Activated CD8-positive, alpha-beta T cell treated with anti-CD3 and anti-CD28 coated beads for 36 hours (primary cell): ENCODE measurements at places on chromosomes 1 and 21. TPM values are rescaled to one million over a fixed set of nuclear protein-coding genes. Genes with fewer than 3 reads are reported as not detected.

DNA sequence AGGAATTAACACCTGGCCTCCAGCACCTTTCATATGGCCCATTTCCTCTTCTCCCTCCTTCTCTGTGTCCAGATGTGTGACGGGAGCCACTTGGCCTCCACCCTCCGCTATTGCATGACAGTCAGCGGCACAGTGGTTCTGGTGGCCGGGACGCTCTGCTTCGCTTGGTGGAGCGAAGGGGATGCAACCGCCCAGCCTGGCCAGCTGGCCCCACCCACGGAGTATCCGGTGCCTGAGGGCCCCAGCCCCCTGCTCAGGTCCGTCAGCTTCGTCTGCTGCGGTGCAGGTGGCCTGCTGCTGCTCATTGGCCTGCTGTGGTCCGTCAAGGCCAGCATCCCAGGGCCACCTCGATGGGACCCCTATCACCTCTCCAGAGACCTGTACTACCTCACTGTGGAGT, 5.6 kb downstream of the TMEM61 start:
- DNase-seq = no peak

GRCh38 chr1:32989160-32990050, 24.8 kb upstream of the RNF19B start:
- DNase-seq = peak; percentile 71

- no peak for DNase-seq
Measured at GRCh38 chr1:174916846-174917245, 82.9 kb upstream of the CACYBP start.

GRCh38 chr1:186659890-186660341, 20.3 kb downstream of the PTGS2 start:
- no peak for DNase-seq

Gene FAM163A
- not detected for total RNA-seq

DNA sequence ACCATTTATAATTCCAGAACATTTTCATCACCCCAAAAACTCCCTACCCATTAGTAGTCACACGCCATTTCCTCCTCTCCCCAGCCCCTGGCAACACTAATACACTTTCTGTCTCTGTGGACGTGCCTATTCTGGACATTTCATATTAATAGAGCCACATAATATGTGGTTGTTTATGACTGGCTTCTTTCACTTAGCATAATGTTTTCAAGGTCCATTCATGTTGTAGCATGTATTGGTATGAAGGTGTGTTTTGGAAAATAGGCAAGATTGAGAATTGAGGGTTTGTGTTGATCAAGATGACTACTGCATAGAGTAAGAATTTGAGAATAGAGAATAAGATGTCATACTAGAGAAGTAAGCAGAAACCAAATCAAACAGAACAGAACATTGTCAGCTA, 67.5 kb downstream of the ZFYVE9 start:
- no peak for DNase-seq

DNA sequence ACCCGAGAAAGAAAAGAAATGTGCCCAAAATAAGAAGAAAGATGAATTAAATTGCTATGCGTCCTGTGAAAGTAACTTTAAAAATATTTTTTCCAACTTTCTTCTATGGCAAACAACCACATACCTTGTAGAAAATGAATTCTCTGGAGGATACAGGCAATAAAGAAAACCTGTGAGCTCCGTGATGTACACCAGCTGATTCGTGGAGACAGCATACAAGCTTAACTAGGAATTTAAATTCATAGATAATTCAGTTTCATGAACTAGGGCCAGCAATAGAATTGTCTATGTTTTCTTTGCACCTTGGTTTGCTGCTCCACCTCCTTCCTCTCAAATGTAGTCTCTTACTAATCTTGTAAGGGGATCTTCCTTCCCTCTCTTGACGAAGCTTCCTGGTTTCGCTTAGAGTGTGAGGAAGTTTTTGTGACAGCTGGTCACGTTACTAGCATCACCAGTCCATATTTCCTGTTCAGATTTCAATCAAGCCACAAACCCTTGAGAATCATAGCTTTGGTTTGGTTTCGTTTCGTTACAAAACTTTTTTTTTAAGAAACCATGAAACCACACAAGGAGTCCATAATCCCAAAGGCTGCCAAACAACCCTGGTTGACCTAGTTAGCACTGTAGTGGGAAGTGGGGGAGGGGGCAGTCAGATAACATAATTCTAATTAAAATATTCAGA, 35.8 kb downstream of the GREM2 start:
- peak; percentile 2 for DNase-seq

Gene NPPA
- total RNA-seq = not detected

DNA sequence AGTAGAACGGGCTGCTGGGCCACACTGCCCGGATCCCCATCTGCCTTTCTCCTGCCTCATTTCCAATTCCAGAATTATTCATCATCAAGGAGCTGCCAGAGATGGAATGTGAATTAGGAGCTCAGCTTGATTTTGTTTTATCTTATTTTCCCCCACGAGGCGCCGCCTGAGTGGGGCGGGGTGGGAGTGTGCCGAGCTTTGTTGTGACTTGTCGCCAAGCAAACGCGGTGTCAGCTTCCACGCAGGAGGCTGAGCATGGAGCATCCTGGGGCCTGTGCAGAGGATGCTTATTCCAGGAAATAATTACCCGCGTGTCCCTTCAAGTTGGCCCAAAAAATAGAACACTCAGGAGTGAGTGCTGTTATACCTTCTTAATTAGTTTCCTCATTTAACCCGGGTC, 91.2 kb downstream of the HMGB4 start:
- DNase-seq = no peak

DNA sequence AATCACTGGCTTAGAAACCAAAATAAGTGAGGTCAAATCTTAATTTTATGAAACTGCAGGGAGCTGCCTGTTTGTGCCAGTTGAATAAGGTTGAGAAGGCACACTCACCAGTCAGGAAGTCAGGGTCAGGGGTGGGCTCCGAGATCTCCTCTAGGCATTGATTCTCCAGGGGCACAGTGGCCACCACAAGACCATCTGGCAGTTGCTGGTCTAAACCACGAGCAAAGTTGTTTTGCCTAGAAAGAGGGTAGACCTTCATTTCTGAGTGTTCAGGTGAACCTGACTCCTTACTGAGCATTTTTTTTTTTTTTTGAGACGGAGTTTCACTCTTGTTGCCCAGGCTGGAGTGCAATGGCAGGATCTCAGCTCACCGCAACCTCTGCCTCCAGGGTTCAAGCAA, 220.7 kb downstream of the ASTN1 start:
- no peak for DNase-seq

GRCh38 chr1:8031176-8031785, 5.2 kb upstream of the ERRFI1 start:
- DNase-seq = peak; percentile 5

Gene ISG20L2
- 40.6 TPM for total RNA-seq
